ENCODE measurements at places on chromosomes 1 and 21.

GRCh38 chr1:155000411-155000725 is 2.2 kb upstream of the ZBTB7B start:
- DNase-seq = no peak

DNA sequence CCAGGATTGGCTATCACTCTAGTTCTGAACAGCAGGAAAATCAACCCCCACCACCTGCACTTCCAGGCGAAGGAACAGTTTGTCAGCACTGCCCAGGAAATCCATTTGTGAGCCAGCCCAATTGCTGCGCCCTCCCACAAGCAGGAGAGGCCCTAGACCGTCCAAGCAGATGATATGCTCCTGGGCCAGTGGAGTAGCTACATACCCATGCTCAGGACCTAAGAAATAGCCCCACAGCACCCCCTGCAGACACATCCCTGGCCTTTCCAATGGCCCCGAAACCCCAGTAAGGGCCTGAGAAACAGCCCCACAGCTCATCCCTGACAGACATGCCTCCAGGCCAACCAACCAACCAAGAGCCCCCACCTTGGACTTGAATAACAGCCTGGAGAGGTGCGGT is 111.5 kb upstream of the ZC3H11B start:
- DNase-seq = no peak

GRCh38 chr1:201702936-201703335 is 126.0 kb upstream of the IPO9 start:
- peak; percentile 89 for DNase-seq

GRCh38 chr1:110424699-110425611 is 17.5 kb upstream of the LAMTOR5 start:
- no peak for DNase-seq

GRCh38 chr1:200298242-200298641 is 111.6 kb downstream of the ZNF281 start:
- no peak for DNase-seq

- peak; percentile 28 for DNase-seq
Observed at GRCh38 chr1:119554183-119554582, 47.2 kb downstream of the HSD3B1 start.

DNA sequence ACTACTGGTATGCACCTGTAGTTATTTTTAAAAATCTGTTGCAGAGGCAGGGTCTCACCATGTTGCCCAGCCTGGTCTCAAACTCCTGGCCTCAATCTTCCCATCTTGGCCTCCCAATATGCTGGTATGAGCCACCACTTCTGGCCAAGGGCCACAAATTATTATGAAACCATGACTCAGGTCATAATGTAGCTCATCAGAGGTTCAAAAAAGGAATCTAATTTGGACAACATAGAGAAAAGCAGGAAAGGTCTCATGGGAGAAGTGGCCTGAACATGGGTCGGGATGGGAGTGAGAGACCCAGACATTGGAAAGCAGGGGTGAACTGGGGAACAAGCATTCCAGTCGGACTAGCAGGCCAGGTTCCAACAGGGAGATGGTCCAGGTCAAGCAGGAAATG is 45.2 kb upstream of the C1orf198 start:
- no peak for DNase-seq

- no peak for DNase-seq
Observed at GRCh38 chr1:188423073-188423472, 1594.3 kb downstream of the PLA2G4A start.

- peak; percentile 44 for DNase-seq
Observed at GRCh38 chr1:205301205-205301821, 20.2 kb downstream of the NUAK2 start.

DNA sequence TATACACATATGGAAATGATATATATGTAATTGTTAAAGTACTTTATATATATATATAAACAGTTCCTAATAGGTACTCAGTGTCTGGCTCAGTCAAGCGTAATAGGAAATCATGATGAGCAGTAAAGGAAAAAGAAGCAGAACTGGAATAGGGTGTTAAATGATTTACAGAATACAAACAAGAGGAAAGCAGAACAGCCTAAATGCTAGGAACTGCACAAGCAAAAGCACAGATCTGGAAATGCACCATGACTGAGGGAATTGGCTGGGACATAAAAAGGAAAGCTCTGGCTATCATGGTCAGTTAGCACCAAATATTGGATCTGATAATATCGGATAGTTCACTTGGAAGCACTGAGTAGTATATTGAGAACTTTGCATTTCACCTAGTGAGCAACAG is 51.8 kb downstream of the SLC44A5 start:
- DNase-seq = no peak

DNA sequence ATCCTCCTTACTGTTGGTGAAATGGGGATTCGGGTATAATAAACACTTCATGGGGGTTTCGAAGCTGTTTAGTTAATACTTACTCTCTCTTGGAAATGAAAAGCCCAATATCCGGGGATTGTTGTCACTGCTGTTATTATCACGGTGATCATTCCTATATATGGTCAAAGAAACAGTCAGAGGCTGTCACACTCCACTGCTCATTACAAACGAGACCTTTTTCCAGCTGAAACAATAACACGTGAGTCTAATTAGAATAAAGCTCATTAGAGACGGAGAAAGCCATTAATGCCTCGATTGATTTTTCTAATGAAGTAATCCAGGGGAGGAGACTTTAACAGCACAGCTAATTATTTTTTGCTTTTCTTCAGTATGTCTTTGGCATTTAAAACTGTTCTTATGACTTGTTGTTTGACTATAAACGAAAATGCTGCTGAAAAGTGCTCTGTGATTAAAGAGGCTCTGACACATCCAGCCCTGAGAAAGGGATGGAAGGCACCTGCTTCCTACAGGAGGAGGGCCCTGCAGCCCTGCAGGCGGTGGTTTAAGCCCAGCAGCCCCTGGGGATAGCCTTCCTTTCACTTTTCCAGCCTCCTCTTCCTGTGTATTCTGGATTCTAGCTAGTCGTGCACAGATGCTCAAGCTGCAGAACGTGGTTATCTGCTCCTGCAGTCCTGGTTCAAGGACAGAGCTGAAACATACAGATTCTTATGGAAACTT is 143.6 kb downstream of the EDEM3 start:
- DNase-seq = no peak

DNA sequence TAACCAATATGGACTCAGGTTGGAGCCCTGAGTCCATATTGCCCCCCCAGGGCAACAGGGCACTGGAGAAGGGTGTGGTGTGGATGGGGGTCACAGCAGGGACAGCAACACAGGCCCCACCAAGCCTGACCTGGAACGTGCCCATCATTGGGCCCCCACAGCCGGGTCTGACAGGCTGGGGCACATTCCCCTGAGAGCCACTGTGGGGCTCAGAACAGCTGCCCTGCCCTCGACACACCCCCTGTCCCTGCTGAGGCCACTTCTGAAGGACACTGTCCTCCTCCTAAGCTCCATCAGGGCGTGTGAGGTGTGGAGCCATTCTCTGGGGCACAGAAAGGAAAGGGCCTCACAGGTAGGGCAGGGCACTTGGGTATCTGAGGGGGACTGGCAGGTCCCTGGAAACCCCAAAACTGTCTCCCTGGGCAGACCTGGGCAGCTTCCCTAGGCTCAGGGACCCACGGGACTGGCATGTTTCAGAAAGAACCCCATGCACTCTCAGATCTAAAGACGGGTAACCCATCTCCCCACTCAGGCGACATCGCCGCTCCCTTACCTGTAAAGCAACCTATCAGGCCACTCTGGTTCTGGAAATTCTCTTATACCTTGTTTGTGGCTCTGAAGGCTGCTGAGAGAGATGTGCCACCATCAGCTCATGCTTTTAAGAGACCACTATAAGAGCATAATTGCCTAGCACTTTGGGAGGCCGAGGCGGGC is 95.5 kb downstream of the DMRTB1 start:
- DNase-seq = no peak

DNA sequence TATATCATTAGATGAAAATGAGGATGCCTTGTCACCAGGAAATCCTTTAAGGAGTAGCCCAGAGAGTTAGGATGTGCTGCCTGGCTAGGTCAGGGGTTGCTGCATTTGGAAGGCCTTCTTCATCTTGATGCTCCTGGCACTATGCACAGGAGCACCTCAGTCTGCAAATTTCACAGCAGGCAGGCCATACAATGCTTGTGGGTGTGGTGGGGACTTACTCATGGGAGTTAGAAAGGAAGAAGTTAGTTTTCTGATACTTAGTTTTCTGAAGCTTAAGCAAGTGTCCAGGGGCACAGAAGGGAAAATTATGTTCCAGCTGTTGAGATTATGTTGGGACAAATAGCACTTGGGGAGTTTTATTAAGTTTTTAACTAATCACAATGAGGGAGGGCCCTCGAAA is 11.4 kb downstream of the HLX start:
- no peak for DNase-seq

- no peak for DNase-seq
Observed at GRCh38 chr1:27609210-27609555, 5.2 kb upstream of the AHDC1 start.

DNA sequence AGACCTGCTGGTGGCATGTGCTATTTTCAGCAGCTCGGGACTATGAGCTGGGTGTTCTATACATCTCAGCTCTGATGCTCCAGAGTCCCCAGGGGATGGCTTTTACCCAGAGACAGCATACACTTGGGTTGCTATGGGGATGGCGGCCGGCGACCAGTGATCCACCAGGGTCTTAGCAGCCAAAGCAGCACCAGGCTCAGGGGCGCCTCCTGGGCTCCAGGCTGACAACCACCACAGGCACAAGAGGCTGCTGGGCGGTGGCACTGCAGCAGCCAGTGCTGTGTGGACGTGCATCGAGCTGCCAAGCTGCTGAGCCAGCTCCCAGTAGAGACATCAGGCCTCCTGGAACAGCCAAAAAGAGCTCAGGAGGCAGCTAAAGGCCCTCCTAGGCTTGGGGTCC is 37.6 kb upstream of the CLSTN1 start:
- no peak for DNase-seq

GRCh38 chr1:59107916-59108315 is 189.0 kb upstream of the FGGY start:
- no peak for DNase-seq

DNA sequence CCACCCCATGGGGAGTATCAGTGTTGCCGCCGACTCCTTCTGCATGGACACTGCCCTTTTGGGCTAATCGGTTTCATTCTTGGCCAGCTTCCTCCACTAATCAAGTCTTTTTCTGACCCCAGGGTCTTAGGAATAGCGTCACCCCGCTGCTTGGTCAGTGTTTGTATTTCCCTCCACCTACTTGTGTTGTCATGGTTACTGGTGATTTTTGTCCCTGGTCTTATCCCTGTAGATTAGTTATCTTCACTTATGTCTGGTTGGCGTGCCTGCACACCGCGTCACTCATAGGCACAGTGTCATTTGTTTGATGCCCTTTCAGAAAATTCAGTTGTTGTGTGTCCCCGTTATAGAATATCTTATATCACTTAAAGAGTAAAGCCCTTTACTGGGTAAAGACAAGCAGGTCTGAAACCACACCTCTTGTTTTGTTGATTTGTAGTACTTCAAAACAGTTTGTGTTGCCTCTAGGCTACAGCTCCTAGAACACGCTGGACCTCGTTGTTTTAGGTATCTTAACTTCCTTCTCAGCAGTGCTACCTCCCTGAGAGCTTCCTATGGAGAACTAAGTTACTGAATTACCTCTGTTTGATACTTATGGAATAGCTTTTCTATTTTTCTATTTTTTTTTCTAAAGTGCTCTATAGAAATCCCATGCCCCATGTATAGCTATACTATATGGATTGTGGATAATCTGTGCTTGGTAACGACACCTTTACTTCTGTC is 868 bp downstream of the PPP1R12B start:
- no peak for DNase-seq

DNA sequence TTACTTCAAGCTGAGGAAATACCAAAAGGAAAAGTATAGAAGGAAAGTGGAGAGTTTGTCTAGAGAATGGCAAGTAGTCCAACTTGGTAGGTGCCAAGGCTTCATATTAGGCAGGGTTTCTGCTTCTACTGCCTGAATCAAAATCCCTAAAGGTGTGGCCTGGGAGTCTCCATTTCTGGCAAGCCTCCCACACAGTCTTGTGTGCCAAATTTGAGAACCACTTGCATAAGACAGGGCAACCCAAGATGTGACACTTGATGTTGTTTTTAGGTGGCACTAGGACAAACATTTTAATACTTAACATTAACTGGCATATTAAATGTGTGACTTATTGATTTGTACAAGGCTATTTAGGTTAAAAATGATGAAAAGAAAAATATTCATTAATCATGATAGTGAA is 60.1 kb downstream of the ATG4C start:
- DNase-seq = no peak

DNA sequence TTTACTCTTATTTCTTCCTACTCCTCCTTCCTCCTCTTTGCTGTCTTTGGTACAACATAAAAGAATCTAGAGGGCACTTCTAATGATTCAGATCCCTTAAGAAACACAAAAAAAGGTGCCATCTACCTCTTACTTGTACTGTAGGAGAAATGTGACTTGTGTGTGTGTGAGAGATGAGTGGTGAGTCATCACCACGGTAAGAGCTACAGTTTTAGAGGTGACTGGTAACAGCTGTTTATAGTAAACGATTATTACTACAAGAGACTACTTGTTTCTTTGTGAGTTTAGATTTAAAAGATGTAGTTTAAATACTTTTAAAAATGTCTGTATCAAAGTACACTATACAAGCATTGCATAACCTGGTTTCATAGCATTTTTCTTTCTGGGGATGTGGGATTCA is 40.4 kb downstream of the SLC35D1 start:
- no peak for DNase-seq

DNA sequence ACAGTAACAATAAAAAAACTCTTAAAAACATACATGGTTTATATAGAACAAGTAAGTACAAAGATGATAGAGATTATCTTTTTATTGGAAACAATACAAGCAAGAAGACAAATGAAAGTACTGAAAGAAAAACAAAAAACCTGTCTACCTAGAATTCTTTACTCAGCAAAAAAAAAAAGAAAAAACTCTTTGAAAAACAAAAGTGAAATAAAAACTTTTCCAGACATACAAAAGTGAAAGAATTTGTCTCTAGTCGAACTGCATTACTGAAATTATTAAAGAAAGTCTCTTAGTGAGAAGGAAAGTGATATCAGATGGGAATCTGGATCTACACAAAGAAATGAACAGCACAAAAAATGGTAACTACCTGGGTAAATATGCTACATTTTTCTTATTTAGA is 2.7 kb upstream of the HMCN1 start:
- DNase-seq = no peak

- no peak for DNase-seq
Observed at GRCh38 chr1:17359808-17360207, 12.2 kb upstream of the PADI6 start.

DNA sequence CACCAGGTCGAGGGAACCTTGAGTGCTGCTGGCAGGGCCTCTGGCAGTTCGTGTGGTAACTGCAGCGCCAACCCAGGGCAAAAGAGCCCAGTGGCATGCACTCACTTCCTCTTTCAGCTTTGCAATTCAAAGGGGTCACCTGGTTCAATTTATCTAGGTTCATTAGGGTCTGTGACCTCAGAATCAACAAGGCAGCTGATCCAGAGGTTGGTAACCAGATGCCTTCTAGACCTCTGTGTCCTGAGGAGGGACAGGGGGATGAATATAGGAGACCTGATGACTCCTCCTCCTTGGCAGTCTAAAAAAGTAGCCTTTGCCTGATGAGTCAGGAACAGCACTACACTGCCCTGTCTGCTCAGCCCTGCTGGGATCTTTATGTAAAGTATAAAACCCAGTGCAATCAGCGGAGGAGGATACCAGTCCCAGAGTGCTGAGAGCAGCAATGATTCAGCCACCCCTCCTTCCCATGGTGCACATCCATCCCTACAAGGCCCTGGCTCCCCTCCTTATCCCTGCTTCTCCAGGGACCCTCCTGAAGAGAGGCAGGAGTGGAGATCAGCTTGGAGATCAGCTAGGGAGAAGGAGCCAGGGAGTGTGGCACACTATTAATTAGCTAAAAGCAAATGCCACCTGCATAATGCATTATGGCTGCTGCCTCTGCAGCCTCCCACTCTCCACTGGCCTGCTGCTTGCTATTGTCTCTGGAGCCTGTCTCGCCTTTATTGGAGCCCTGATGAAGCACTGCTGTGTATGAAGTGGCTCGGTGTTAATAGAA is 11.2 kb upstream of the FMOD start:
- DNase-seq = peak; percentile 38

Measured in NCI-H187 treated with DMSO at 0.1 percent for 48 hours (cell line).